ENCODE measurements at places on chromosomes 5 and 9. TPM values are rescaled to one million over a fixed set of nuclear protein-coding genes. Genes with fewer than 3 reads are reported as not detected.

The TIMD4 gene
- total RNA-seq = not detected

DNA sequence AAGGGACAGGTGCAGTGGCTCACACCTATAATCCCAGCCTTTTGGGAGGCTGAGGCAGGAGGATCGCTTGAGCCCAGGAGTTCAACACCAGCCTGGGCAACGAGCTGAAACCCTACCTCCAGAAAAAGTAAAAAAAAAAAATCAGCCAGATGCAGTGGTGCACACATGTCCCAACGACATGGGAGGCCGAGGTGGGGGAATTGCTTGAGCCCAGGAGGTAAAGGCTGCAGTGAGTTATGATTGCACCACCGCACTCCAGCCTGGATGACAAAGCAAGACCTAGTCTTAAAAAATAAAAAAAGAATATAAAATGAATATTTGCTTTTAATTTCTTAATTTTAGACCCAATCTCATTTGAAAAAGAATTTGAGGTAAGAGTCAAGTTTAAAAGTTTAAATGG lies 143.5 kb downstream of the LPAR1 start:
- no peak for DNase-seq

GRCh38 chr9:25517701-25518100 lies 160.5 kb downstream of the TUSC1 start:
- DNase-seq = no peak

GRCh38 chr9:4886698-4887097 lies 94.0 kb downstream of the RCL1 start:
- no peak for DNase-seq

The IL3 gene
- total RNA-seq = not detected

The SPINK7 gene
- total RNA-seq = not detected

DNA sequence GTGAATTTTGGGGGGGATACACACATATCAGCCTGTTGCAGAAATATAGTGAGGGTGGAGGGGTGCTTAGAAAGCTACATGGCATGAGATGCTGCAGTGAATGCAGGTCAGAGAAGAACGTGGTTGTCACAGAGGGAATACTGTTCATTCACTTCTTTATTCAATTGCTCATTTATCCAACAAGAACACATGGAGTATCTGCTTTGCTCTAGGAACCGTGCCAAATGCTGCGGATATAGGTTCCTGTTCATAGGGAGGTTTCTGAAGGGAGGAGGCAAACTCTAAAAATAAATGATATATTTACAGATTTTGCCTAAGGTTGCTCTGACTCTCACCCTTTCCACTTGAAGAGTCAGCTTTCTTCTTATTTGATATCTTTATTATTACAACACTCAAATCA lies 444.3 kb upstream of the CLINT1 start:
- DNase-seq = no peak

- DNase-seq = no peak
Measured at GRCh38 chr5:163189023-163189553, 248.3 kb upstream of the CCNG1 start.

DNA sequence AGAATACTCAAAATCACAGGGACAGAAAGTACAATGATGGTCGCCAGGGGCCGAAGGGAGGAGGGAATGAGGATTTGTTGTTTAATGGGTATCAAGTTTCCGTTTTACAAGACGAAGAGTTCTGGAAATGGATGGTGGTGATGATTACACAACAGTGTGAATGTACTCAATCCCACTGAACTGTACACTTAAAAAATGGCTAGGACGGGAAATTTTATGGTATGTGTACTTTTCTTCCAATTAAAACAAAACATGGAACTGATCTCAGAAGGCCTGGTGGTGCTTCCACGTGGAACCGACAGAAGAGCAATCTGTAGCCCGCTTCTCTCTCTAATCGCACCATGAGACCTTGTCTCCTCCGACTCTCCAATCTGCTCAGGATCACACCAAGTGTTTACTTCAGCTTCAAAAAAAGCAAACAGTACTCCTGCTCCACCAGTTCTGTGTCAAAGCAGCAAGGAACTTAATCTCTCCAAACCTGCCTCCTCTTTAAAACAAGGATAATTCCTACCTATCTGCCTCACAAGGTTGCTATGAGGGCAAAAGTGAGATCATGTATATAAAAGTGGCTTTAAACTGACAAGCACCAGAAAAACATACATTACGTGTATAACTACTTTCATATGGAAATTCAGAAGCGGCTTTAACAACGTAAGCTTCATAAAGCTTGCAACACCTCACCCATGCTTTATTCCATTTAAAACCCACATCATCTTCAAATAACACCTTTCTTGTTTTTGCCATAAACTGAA lies 2.1 kb downstream of the ECPAS start:
- DNase-seq = no peak

DNA sequence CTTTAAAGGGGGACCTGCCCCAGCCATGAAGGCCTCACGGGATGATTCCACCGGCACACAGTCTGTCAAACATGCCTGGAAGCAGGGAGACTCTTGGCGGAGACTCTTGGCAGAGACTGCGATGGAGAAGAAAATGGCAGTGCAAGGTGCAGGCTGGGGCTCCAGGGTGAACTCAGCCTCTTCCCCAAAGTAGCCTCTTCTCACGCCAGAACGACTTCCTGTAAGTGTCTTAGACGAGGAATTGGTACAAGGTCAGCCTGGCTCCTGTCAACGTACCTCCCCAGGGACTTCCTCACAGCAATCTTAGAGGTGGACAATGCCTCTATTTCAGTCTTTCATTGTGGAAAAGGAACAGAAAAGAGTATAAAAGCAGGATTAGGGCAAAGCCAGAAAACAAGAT lies 109.3 kb downstream of the UGCG start:
- no peak for DNase-seq

The MYMK gene
- not detected for total RNA-seq

DNA sequence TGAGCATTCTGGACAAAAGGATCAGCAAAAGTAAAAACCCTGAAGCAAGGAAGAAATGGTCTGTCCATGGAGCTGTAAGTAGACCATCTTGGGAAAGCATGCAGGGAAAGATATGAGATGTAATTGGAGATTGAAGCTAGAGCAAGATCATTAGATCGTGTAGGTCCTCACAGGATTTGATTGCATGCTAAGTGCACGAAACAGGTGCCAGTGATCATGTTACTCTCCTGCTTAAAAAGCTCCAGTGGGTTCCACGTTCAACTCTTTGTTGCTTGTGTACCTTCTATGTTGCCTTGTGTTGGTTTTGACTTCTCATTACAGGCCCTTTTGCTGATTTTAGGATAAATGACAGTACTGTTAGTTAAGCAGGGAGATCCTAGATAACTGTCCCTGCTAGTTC lies 442.0 kb downstream of the DMRT2 start:
- DNase-seq = no peak

DNA sequence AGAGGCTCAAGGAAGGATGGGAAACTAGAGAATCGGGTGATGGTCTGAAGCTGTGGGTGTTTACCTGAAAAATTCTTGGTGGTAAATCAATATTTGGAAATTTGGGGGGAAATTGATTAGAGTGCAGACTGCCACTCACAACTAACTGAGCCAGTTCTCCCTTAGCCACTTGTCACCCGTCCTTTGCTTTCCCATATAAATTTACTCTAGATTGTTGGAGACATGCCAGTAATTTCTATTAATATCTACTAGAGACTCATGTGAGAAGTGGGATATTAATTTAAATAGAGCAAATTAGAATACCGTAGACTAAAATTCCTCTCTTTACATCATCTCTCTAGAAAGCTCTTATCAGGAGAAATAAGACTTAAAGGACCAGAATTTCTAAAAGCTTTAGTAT lies 471.3 kb upstream of the DAB2 start:
- DNase-seq = no peak

The NIPAL4 gene
- total RNA-seq = not detected

The GPBP1 gene
- total RNA-seq = 54.4 TPM

DNA sequence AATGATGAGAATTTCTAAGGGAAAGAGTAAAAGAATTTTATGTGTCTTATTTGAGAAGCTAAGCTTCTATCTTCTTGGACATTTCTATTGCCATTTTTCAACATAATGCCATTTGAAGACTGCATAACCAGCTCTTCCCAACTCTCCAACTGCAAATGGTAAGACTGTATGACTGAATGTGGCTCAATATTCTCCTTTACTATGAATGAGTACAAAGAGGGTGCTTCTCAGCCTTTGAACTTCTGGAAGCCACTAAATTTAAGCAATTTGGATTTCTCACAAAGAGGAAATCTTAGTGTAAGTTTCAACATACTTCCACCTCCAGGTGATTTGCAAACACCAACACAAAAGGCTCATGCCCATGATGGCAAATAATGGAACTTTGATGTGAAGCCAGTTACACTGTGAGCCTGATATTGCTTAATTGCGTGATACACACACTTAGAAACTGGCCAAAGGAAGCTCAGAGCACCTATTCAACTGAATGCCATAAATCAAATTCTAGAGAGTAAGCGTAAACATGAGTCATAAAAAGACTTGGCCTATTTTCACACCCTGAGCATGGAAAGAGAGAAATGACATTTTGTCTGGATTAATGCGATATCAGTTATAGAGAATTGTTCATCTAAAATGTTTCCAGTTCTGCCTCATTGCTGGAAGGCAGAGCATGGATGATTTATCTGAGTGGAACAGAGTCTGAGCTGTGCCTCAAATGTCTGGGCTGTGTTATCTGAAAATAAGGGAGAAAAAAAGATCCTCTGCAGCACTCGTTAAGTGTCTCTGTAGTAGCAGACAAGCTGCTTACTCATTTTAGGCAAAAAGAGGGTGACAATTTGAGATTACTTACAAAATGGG lies 145.3 kb downstream of the PLK2 start:
- no peak for DNase-seq

DNA sequence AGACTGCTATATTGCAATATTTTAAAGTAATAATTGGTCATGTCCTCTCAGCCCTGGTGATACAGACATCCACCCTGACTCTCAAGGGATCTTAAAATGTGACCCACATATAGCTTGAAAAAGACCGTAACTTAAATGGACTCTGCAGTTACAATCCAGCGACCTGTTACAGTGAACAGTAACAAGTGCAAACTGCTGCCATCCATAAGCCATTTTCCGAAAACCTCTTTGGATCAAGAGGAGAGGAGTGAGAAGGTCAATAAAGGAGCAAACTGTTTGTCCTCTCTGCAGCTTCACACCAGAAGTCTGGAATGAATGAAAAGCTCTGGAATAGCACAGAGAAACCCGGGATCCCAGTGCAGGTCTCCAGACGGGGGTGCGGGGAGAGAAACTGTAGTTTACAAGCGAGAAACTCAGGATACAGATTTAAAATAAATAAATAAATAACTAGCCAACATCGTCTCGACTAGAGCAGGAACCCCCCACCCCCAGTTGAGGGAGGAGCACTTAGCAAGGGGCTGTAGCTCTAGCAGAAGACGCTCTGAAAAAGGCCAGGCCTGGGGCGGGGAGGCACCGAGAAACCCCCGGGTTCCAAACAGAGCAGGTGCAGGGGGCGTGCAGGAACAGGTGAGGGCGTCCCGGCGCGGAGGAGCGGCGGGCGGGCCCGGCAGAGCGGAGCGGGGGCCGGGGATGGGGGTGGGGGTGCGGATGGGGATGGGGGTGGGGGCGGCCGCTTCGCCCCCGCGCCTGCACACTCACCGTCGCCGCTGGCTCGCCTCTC lies 572 bp downstream of the ZDHHC21 start:
- no peak for DNase-seq

- DNase-seq = no peak
Measured at GRCh38 chr5:155299386-155300005, 285.9 kb downstream of the KIF4B start.

The UQCRQ gene
- total RNA-seq = 475 TPM

GRCh38 chr5:154097031-154097430 lies 58.3 kb downstream of the MFAP3 start:
- DNase-seq = no peak

DNA sequence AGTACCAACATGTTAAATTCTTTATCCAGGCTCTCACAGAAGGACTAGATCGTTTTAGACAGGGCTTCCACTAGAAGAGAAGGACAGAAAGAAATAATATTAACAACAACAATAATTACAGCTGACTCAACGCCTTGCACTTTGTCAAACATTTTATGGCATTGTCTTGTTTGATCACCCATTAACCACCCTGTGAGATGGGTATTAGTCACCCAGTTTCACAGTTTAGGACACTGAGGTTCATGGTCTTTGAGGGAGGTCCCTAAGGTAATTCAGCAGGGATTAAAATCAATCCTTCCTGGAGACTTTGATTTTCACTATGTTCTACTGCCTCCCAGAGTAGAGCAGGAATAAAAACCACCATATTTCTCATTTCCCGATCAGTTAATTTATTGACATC lies 51.4 kb upstream of the BNC2 start:
- DNase-seq = no peak

DNA sequence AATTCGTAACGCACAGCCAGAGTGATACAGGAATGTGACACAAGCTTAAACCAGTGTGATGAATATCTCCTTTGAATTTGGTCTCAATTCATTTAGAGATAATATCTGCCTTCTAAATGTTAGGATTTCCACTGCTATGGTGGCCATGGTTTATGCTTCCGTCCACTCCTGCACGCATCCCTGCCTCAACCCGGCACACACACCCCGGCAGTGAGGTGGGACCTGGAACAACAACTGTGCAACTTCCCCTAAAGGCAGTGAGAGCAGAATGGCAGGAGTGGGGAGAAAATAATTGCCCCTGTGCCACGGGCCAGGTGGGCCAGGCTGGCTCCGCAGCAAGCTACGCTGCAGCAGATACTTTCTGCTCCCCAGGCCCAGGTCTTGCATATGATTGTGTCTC lies 72.6 kb upstream of the CPEB4 start:
- DNase-seq = no peak

DNA sequence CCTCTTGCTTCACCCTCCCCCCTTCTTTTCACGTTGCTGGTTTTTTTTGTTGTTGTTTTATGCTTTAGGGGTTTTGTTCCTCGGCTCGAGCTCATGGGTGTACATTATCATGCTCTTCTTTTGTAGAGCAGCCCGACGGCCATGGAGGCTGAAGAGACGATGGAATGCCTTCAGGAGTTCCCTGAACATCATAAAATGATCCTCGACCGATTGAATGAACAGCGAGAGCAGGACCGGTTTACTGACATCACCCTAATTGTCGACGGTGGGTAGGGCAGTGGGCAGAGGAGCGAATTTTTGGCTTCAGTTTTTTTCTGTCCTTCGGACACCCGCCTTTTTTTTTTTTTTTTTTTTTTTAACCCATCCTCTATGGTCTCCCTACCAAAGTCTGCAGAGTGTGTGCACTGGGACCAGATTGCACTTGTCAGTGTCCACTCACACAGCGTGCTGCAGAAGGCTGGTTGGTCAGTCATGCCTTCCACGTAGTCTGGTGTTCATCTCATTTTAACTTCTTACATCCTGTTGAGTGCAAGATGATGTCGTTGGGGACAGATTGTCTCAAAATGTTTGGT lies 1.3 kb downstream of the ZNF131 start:
- DNase-seq = no peak

Data from Panc1 (cell line).